ENCODE measurements at places on chromosomes 2 and 18. TPM values are rescaled to one million over a fixed set of nuclear protein-coding genes. Genes with fewer than 3 reads are reported as not detected.
A peak's percentile ranks its signal among the peaks of the same experiment; 100 is the strongest.

GRCh38 chr2:170742896-170743529 is 27.2 kb upstream of the ERICH2 start:
- no peak for DNase-seq

GRCh38 chr2:40178971-40179370 is 272.9 kb downstream of the SLC8A1 start:
- no peak for DNase-seq

- DNase-seq, result no peak
Observed at GRCh38 chr2:14136030-14136429, 496.5 kb upstream of the LRATD1 start.

DNA sequence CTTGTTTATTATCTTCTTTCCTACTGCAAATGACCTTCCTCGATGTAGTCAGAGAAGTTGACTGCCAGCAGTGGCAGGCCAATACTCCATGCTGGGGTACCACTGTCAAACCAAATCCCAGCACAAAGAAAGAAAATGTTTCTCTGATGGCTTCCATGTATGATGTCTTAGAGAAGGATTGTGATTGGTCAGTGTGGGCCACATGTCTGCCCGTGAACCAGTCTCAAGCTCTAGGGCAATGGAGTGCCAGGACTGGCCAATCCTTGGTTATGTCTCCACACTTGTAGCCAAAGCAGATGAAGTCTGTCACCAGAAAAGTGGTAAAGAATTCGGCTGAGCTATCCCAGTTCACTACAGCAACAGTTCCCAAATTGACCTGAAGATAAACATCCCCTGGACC is 17.6 kb upstream of the SMAD4 start:
- no peak for DNase-seq

DNA sequence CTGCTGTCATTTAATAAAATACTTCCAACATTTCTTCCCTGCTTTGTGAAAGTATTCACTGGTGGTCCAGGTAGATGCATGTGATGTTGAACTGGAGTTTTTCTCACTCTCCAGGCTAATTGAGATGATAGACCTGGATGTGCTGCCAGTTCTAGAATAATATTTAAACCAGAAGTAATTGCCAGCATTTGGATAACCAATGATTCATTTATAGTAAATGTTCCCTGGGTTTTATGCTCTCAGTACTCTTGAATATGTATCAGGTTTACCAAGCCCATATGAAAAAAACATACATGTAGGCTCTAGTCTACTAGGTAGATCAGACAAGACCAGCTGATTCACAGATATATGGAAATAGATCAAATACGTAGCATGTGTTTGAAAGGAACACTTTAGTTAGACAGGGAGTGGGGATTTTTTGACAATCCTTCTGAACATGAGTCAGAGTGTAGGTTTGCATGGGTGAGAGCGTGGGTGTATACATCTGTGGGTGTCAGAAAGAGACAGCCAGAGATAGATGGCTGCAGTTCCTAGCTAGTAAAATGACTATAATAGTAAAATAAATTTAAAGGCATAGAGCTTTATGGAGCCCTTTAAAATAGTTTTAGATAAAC is 115.1 kb downstream of the NAB1 start:
- DNase-seq, result no peak

GRCh38 chr2:114203679-114204078 is 238.8 kb upstream of the DPP10 start:
- DNase-seq, result no peak

Gene CREB1
- 62.1 TPM for total RNA-seq

DNA sequence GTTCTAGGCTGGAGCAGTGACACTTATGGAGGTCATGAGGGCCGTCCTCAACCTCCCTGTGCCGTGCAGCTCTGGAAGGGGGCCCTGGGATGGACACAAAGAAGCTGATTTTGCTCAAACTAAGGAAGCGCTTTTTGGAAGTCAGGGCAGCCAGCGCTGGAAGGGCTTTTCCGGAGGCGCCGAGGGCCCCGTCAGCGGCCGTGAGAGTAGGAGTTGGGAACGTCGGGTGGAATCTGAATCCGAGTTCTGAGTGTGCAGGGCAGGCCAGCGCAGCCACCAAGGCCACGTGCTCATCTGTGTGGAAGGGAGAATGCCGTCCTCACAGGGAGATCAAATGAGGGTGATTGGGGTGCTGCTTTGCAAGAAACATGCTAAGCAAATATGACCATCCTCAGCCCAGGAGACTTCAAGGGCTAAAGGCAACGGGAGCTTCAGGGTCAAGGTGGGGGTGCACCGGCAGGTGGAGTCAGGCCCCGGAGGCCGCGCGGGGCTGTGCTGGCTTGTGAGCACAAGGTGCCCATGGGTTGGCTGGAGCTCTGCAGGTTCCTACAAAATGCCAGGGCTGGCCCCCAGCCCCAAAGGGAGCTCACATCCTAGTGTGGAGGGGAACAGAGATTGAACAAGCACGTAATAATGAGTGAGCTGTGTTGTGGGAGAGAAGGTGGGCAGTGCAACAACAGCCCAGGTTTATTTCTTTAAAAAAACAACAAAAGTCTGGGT is 70.4 kb upstream of the HPCAL1 start:
- no peak for DNase-seq

- no peak for DNase-seq
Observed at GRCh38 chr2:119517433-119517832, 6.8 kb downstream of the SCTR start.

DNA sequence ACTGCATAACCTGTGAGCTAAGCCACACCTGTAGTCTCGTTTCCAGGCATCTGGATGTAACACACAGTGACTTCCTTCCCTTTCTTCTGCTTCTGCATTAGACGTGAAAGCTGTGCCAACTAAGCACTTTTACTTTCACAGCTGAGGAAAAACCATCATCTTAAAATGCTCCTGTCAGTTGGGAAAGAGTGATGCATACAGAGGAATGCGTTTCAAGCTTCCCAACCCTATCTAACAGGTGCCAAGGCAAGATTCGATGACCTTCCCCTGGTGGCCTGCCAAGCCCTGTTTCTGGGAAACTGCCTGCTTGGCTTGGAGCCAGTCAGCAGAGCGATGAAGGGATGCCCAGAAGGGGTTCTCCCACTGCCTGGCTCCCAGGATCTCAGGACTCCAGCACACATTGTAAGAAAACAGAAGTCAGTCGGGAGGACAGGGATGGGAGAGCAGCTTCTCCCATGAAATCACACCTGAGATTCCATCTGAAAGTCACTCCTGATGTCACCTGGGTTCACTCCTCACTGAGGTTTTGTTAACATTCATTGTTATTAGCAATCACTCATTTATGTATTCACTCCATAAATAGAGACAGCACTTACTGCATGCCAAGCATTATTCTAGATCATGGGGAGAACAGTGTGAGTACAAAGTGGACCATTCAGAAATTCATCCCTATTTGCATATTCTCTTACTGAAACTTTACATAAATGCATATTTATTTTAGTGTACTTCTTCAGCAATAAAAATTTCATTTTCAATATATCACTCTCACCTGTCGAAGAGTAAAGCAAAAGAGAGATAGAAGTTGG is 64.1 kb downstream of the DTNA start:
- peak; percentile 41 for DNase-seq

Gene FOXD4L1
- total RNA-seq, result 0.25 TPM

- DNase-seq, result no peak
Observed at GRCh38 chr2:223166983-223167650, 115.1 kb downstream of the KCNE4 start.

DNA sequence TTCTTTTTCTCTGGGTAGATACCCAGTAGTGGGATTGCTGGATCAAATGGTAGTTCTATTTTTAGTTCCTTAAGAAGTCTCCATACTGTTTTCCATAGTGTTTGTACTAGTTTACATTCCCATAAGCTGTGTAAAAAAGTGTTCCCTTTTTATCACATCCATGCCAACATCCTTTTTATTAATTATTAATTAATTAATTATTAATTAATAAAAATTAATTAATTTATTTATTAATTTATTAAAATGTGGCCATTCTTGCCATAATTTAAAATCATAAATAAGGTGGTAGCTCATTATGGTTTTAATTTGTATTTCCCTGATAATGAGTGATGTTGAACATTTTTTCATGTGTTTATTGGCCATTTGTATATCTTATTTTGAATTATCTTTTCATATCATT is 234.3 kb upstream of the FBXO11 start:
- no peak for DNase-seq

DNA sequence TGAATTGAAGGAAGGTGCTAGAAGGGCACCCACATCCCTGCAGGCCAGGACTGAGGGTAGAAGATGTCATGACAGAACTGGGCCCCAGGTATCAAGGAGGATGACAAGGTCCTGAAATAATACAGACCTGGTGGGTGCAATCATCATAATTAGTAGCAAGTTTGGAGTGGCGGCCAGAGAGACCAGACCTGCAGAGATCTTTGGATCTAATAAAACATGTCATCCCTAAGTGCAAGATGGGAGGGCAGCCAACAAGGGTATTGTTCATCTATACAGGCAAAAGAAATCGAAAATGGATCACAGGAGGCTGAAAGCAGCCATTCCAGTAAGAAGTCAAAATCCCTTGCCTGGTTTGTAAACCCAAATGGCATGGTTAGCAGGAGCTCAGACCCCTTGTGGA is 111.3 kb upstream of the BOD1L2 start:
- DNase-seq, result no peak

DNA sequence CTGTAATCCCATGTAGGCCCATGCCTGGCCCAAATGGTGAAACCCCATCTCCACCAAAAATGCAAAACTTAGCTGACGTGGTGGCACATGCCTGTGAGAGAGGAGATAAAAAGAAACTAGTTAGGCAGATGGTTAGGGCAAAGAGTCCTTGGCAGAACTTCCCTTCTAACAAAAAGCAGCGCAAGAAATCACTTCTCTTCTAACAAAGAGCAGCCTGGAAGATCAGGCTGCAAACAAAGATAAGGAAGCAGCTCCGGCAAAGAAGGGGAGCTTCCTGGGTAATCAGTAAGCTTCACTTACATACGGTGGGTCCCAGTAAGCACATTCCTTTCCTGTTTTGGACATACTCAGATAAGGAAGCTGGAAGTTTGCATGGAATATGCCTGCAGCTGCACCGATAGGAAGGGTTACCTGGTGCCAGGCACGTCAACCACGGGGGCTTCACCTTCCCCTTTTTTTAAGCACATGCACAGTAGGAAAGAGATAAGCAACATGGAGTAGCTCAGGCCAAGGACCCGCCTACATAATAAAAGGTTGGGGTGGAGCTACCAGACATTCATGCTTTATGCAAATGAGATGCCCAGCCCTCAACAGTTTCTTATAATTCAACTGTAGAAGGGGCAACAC is 61.0 kb upstream of the SLC25A52 start:
- no peak for DNase-seq

GRCh38 chr2:112751451-112752197 is 12.8 kb downstream of the CKAP2L start:
- no peak for DNase-seq

Gene SERPINB11
- total RNA-seq, result not detected

GRCh38 chr18:50582500-50582899 is 22.6 kb downstream of the MAPK4 start:
- DNase-seq, result no peak

- no peak for DNase-seq
Observed at GRCh38 chr2:122595065-122595464, 839.6 kb downstream of the TSN start.
